Dermis microvascular lymphatic vessel endothelial cell (primary cell): ENCODE measurements at places on chromosomes 7 and 10. TPM values are rescaled to one million over a fixed set of nuclear protein-coding genes. Genes with fewer than 3 reads are reported as not detected.

The CD36 gene
- 151 and 259 TPM in 2 replicates for total RNA-seq

The C7orf33 gene
- total RNA-seq: not detected in 2 replicates

The GRID2IP gene
- 0.13 TPM in 1 of 2 replicates, not detected in the other for total RNA-seq

The KLHDC10 gene
- 24.8 and 25.0 TPM in 2 replicates for total RNA-seq

The PLXDC2 gene
- 1.9 and 17.1 TPM in 2 replicates for total RNA-seq

The MACC1 gene
- not detected in 2 replicates for total RNA-seq

The ASZ1 gene
- not detected in 2 replicates for total RNA-seq

The AKR1C2 gene
- total RNA-seq: 22.7 and 53.6 TPM in 2 replicates

The ITIH2 gene
- not detected in 2 replicates for total RNA-seq

The HOXA9 gene
- 3.2 and 4.7 TPM in 2 replicates for total RNA-seq

The JAZF1 gene
- total RNA-seq: 2.8 TPM in 2 replicates

The OPN4 gene
- total RNA-seq: not detected in 2 replicates

The HKDC1 gene
- total RNA-seq: 0.13 TPM in 1 of 2 replicates, not detected in the other

The AVL9 gene
- total RNA-seq: 35.2 and 45.5 TPM in 2 replicates

The PSMA2 gene
- 57.1 and 72.0 TPM in 2 replicates for total RNA-seq

The CALU gene
- total RNA-seq: 208 and 259 TPM in 2 replicates

The IFIT2 gene
- 6.5 and 27.3 TPM in 2 replicates for total RNA-seq

The SPDYE9 gene
- not detected in 2 replicates for total RNA-seq

The ADAM12 gene
- 0.64 and 1.3 TPM in 2 replicates for total RNA-seq

The LIPK gene
- not detected in 2 replicates for total RNA-seq

The LRMDA gene
- 10.4 and 35.9 TPM in 2 replicates for total RNA-seq

The ENTPD1 gene
- total RNA-seq: 5.3 and 6.2 TPM in 2 replicates
